ENCODE measurements at places on chromosomes 7 and 10. TPM values are rescaled to one million over a fixed set of nuclear protein-coding genes. Genes with fewer than 3 reads are reported as not detected.

VENTX gene
- total RNA-seq = not detected

CACNA2D1 gene
- total RNA-seq = 49.1 TPM

CDK1 gene
- 168 TPM for total RNA-seq

PARD3 gene
- 28.0 TPM for total RNA-seq

- H3K27ac ChIP-seq = no peak overlapping the region
- no peak overlapping the region for H3K4me3 ChIP-seq
- H3K4me1 ChIP-seq = no peaks in the 10 kb centered on the region
Measured at GRCh38 chr10:127456122-127456521, 93.0 kb upstream of the NPS start.

DNA sequence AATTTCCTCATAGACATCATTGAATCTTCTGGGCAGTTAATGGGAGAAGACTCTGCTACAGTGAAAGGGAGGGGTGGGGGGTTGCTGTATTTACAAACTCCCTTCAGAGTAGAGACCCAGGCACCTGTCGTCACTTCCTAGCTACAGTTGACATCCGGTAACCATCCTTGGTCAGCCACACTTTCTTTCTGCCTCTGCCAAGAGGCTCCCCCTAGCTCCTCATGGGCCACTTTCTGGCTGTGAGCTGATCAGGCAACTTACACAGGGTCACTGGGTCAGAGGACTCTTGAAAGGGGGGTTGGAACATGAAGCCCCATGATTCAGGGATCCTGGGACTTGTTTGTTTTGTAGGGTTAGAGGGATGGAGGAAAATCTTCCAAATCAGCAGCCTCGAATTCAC lies 1.2 kb downstream of the TECPR1 start:
- no peak overlapping the region for H3K27ac ChIP-seq
- no peak for DNase-seq
- no peaks in the 10 kb centered on the region for H3K36me3 ChIP-seq

- H3K27ac ChIP-seq = no peak overlapping the region
- peaks cover 9% of the 10 kb centered on the region for H3K36me3 ChIP-seq
- H3K4me3 ChIP-seq = no peak overlapping the region
- no peak for DNase-seq
Measured at GRCh38 chr10:97356318-97356914, 21.9 kb upstream of the FRAT2 start.

DNA sequence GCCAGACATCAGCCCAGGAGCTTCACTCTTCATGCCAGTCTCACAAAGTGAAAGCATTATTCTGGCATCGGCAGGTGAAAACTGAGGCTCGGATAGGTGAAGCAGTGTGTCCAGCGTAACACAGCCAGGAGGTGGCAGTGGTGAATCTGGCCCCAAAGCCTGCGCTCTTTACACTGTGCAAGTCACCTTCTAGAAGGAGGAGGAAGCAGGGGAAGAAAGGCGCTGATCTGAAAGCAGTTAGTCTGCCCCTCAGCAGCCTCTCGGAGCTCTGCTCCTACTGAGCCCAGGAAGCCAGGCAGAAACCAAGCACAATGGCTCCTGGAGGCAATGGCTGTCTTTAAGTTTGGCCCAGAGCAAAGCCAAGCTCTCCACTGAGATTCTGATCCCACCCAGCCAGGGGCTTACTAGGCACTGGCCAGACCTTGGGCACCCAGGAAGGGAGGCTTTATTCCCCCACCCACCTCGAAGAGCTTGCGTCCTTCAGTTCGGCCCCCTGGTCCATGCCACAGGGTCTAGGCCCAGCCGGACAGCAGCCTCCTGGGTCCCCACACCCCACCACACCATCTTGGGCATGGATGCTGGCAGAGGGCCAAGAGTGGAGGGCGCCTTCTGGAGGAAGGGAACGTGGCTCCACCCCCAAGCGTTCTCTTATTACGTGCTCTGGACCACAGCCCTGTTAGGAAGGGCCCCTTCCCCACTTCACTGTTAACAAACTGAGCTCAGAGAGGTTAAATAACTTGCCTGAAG lies 104.5 kb downstream of the GRID1 start:
- no peaks in the 10 kb centered on the region for H3K36me3 ChIP-seq
- no peak for DNase-seq
- no peaks in the 10 kb centered on the region for H3K4me1 ChIP-seq
- H3K27me3 ChIP-seq = no peaks in the 10 kb centered on the region
- H3K27ac ChIP-seq = no peak overlapping the region

DNA sequence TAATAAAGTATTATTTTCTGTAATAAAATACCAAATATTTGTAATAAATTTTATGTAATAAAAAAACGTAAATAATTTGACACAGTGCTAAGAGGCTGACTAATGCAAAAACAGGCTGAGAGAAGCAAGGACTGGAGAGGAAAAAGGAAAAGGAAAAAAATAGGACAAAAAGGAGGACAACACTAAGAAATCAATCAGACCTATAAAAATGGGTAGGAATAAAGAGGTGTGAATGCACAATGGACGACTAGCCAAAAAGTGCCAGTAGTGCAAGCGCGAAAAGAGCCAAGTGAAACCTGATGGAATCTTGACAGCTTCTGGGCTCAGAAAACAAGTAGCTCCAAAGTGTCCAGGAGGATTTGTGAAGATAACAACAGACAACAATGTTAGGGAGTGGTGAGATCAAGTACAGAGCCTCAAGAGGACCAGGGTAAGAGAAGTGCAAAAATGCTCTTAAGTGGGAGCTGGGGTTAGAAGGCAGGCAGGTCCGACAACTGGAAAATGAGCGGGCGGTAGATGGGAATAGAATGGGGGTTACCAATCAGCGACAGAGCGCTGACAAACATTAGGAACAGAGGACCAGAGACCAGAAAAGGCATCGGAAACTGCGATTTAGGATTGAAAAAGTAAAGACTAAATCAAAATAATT lies 1.2 kb downstream of the BRAF start:
- H3K4me1 ChIP-seq = peaks cover 6% of the 10 kb centered on the region
- peak overlapping the region; percentile 95 for H3K27ac ChIP-seq
- H3K36me3 ChIP-seq = no peaks in the 10 kb centered on the region
- DNase-seq = peak; percentile 22
- H3K27me3 ChIP-seq = no peaks in the 10 kb centered on the region

DNA sequence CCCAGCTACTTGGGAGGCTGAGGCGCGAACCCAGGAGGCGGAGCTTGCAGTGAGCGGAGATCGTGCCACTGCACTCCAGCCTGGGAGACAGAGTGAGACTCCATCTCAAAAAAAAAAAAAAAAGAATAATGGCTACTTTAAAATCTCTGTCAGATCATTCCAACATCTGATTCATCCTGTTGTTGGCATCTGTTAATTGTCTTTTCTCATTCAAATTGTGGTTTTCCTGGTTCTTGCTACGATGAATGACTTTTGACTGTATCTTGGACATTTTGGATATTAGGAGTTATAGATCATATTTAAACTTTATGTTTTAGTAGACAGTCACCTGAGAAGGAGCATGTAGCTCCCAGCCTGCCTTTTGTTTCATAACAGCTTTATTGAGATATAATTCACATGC lies 8.5 kb downstream of the TPST1 start:
- H3K4me1 ChIP-seq = no peaks in the 10 kb centered on the region
- no peaks in the 10 kb centered on the region for H3K27me3 ChIP-seq
- no peak overlapping the region for H3K27ac ChIP-seq

DNA sequence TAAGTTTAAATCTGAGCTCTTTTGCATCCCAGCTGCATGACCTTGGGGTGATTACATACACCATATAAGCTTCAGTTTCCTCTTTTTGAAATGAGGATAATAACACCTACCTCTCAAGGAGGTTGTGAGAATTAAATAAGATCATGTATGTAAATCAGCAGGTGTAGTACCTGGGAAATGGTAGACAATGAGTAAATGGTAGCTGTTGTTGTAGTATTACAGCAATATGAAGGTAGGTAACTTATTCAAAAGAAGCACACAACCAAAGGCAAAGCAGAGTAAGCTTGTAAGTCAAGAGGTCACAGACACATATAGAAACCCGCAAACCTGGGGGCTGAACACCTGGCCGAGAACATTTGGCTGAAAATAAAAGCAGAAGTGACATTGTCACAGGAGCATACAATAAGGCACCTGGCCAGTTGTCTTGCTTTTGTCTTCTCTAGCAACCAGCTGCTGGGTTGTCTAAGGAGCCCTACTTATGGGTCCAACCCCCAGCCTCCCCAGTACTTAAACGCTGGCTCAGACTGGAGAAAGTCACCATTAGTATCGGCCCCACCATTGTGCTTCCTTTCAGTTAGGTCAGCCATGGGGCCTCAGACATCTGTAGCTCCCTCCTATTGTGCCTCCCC lies 203.6 kb upstream of the MKLN1 start:
- H3K27me3 ChIP-seq = no peaks in the 10 kb centered on the region
- H3K4me3 ChIP-seq = no peak overlapping the region
- no peak overlapping the region for H3K27ac ChIP-seq
- H3K36me3 ChIP-seq = no peaks in the 10 kb centered on the region
- DNase-seq = no peak

GRCh38 chr10:75226656-75227055 lies 9.1 kb downstream of the COMTD1 start:
- no peak overlapping the region for H3K4me3 ChIP-seq
- peaks cover 88% of the 10 kb centered on the region for H3K36me3 ChIP-seq

DNA sequence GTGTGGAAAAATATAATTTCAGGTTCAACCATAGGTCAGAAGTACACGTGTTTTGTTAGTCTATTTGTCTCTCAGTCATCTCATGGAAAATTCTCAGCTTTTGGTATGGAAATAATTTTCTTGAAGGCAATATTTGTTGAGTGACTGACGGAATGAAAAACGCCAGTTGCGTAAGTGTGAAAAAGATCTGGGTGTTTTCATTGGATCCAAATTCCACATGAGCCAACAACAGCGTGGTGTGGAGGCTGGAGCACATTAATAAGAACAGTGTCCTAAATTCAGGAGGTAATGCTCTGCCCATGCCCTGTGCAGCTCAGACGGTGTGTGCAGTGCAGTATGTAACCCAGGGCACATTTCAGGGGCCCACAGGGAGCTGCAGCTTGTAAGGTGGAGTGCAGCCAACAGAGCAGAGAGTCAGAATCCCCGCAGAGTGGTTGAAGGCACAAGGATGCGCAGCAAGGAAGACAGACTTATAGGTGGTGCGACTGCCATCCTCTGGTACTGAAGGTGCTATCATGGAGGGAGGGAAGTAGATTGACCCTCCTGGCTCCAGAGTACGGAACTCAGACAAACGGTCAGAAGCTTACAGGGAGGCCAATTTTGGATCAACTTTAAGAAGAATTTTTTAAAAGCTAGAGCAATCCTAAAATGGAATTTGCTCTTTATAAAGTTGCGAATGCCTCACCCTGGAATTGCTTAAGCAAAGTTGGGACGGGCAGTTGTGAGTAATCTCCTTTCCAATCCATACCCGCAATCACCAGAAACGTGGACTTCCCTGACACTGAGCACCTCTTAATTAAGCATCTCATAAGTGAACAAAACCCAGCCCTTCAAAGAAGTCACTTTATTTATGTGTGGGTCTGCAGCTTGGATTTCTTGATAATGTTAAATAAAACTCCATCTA lies 38.0 kb downstream of the EGFR start:
- no peaks in the 10 kb centered on the region for H3K36me3 ChIP-seq
- peaks cover 5% of the 10 kb centered on the region for H3K4me1 ChIP-seq
- no peak overlapping the region for H3K27ac ChIP-seq

- no peaks in the 10 kb centered on the region for H3K36me3 ChIP-seq
- no peaks in the 10 kb centered on the region for H3K4me1 ChIP-seq
- no peak for DNase-seq
- H3K27me3 ChIP-seq = no peaks in the 10 kb centered on the region
- H3K4me3 ChIP-seq = no peak overlapping the region
Measured at GRCh38 chr7:1994931-1995330, 237.8 kb downstream of the MAD1L1 start.

GRCh38 chr10:52701647-52702046 lies 70.9 kb downstream of the MBL2 start:
- H3K4me1 ChIP-seq = no peaks in the 10 kb centered on the region
- H3K27me3 ChIP-seq = no peaks in the 10 kb centered on the region
- H3K27ac ChIP-seq = no peak overlapping the region

GRCh38 chr10:122267849-122268737 lies 3.0 kb upstream of the BTBD16 start:
- DNase-seq = peak; percentile 41
- no peak overlapping the region for H3K4me3 ChIP-seq
- peaks cover 4% of the 10 kb centered on the region for H3K27me3 ChIP-seq
- no peaks in the 10 kb centered on the region for H3K4me1 ChIP-seq

GRCh38 chr7:127918130-127918529 lies 113.1 kb downstream of the LRRC4 start:
- no peaks in the 10 kb centered on the region for H3K4me1 ChIP-seq
- H3K27ac ChIP-seq = no peak overlapping the region
- H3K27me3 ChIP-seq = no peaks in the 10 kb centered on the region
- H3K4me3 ChIP-seq = no peak overlapping the region
- DNase-seq = no peak

DNA sequence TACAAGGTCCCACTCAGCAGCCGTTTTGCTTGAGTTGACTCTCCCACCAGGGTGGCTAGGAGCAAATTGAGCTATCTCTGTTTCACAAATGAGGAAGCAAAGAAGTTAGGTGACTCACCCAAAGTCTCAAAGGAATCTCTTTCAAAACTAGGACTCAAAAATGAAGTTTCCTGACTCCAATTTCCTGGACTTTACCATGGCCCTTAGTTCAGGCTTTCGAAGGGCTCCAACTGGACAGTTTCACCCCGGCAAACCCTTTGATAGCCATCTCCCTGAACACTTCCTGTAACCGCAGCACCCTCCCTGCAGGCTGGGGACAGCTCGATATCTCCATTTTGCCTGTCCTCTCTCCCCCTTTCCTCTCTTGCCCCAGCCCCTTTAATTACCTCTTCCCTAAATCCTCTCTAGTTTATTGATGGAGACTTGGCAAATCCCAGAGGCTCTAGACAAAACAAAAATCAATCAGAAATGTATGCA lies 4.7 kb upstream of the AFAP1L2 start:
- peaks cover 22% of the 10 kb centered on the region for H3K27me3 ChIP-seq
- no peaks in the 10 kb centered on the region for H3K4me1 ChIP-seq
- H3K4me3 ChIP-seq = no peak overlapping the region
- H3K36me3 ChIP-seq = no peaks in the 10 kb centered on the region
- no peak overlapping the region for H3K27ac ChIP-seq
- no peak for DNase-seq

GRCh38 chr10:72997099-72997498 lies 42.5 kb upstream of the PLA2G12B start:
- H3K4me3 ChIP-seq = no peak overlapping the region
- no peaks in the 10 kb centered on the region for H3K27me3 ChIP-seq
- no peak overlapping the region for H3K27ac ChIP-seq
- H3K36me3 ChIP-seq = no peaks in the 10 kb centered on the region
- no peaks in the 10 kb centered on the region for H3K4me1 ChIP-seq
- no peak for DNase-seq

- H3K36me3 ChIP-seq = no peaks in the 10 kb centered on the region
- DNase-seq = no peak
- H3K4me3 ChIP-seq = no peak overlapping the region
- peaks cover 7% of the 10 kb centered on the region for H3K27me3 ChIP-seq
- H3K27ac ChIP-seq = no peak overlapping the region
Measured at GRCh38 chr7:50185208-50185607, 92.2 kb upstream of the ZPBP start.

DNA sequence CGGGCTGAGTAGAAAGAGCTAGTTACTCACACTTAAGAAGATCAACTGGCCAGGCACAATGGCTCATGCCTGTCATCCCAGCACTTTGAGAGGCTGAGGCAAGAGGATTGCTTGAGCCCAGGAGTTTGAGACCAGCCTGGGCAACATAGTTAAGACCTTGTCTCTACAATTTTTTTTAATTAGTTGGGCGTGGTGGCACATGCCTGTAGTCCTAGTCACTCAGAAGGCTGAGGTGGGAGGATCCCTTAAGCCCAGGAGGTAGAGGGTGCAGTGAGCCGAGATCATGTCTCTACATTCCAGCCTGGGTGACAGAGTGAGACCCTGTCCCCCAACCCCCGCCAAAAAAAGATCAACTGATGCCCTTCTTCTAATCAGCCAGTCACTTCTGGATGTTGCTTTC lies 74.6 kb upstream of the ATP6V0A4 start:
- no peaks in the 10 kb centered on the region for H3K36me3 ChIP-seq
- no peak for DNase-seq

All from A673 (cell line).